Occipital lobe (tissue), 3 donors: ENCODE measurements at places on chromosomes 6 and 20.

DNA sequence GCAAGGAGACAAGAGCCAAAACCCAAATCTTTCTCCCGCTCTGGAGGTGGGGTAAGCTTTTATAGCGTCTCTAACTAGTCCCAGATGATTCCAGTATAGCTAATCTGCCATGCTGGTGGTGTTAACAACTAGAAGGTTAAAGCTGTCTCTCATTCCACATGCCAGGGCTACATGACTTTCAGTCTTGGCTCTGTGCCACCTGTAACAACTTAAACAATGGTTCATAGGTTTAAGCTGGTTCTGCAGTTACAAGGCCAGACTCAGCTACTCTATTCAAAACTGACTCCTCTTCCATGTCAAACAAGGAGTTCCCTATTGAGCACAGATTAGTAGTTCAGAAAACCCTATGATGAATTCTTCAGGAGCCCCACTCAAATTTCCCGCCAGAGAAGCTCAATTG lies 128.9 kb downstream of the ELOVL4 start:
- DNase-seq, result no peak

DNA sequence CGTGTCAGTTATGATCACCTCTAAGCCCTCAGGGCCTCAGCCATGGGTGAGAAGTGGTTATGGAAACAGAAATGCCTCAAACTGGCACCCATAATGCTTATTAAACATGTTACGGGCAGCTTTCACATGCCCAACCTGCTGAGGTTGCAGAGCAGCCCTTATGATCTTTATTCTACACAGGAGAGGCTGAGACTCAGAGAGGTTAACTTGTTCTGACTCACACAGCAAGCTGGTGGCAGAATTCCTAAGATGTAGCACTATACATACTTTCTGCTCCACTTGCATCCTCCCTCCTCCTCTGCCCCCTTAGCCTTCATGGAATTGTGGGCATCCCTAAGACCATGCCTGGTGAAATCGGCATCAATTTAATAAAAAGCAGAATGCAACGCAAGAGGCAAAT lies 34.7 kb upstream of the IGF2R start:
- DNase-seq, result no peak

GRCh38 chr6:22146678-22146930 lies 150.2 kb downstream of the PRL start:
- no peak for DNase-seq

DNA sequence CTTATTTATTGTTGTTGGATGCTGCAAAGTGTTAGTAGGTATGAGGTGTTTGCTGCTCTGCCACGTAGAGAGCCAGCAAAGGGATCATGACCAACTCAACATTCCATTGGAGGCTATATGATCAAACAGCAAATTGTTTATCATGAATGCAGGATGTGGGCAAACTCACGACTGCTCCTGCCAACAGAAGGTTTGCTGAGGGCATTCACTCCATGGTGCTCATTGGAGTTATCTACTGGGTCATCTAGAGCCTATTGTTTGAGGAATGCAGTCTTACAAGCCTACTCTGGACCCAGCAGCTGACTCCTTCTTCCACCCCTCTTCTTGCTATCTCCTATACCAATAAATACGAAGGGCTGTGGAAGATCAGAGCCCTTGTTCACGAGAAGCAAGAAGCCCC lies 12.1 kb downstream of the MICB start:
- no peak for DNase-seq

- no peak for DNase-seq
These were observed 134.8 kb downstream of the PXDC1 start for GRCh38 chr6:3616565-3617176.
